ENCODE measurements at places on chromosomes 16 and 17.

DNA sequence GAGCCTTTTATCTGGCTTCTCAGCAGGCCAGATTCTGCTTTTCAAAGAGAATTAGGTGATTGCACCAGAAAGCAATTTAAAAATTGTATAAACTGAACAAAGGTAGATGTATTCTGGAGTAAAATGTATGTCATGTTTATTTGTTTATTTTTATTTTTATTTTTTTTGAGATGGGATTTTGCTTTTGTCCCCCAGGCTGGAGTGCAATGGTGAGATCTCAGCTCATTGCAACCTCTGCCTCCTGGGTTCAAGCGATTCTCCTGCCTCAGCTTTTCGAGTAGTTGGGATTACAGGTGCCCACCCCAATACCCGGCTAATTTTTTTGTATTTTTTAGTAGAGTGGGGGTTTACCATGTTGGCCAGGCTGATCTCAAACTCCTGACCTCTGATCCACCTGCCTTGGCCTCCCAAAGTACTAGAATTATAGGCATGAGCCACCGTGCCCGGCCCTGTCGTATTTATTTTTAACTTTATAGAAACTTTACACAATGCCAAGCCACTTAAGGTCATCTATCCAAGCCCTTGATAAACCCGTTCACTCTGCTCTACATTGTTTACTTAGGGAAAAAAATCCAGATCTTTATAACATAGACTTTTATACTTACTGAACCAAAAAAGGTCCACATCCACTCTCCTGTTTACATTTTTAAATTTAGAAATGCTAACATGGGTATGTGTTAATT is 22.7 kb upstream of the GOT2 start:
- no peak for DNase-seq

GRCh38 chr16:69150146-69150865 is 17.9 kb downstream of the UTP4 start:
- DNase-seq = no peak

GRCh38 chr17:80104321-80104955 is 3.1 kb downstream of the GAA start:
- no peak for DNase-seq

DNA sequence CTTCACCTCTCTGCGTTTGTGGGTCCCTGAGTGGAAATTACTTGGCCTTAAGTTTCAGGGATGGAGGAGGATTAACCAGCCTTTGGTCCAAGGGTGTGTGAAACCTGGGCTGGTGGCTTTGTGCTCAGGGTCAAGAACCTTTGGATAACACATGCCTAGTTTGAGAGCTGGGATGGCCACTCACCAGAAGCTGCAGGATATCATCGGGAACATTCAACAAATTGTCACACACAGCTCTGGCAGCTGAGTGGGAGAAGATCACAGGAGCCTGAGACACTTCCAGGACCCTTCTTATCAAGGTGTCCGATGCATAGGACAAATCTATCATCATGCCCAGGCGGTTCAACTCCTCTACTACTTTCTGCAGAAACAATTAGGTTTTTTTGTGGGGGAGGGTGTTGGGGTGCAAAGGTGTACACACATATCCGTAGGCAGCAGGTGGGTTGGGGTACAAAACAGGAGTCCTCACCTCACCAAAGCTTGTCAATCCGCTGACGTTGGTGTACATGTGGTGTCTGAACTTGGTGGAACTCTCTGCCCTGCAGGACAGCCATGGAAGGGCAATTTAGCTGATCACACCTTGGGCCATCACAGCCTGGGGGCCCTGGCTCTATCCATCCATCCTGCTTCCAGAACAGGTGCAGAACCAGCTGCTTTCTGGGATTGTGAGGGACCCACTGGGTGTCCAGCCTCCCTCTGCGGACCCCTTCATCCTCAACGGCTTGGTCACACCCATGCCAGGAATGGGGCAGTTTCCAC is 2.7 kb downstream of the DPEP3 start:
- no peak for DNase-seq

- DNase-seq = no peak
These were observed 6.2 kb downstream of the IL32 start for GRCh38 chr16:3071655-3072054.

DNA sequence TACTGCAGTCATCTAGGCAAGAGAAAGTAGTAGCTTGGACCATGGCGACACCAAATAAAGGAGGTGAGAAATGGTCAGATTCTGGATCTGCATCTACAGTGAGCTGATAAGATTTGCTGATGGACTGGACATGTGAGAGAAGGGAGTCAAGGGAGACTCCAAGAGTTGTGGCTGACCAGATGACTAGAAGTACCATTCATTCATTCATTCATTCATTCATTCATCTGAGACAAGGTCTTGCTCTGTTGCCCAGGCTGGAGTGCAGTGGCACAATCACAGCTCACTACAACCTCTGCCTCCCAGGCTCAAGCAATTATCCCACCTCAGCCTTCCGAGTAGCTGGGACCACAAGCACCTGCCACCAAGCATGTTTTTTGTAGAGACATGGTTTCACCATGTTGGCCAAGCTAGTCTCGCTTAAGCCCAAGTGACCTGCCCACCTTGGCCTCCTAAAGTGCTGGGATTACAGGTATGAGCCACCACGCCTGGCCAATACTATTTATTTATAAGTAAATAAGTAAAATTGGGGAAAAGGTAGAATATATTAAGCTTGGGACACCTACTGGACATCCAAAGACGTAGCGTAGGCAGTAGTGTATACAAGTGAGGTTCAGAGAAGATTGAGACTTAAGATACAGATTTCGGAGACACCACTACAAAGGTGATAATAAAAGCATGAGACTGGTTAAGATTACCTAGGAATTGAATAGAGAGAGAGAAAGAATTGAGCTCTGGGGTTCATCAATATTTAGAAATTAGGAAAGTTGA is 15.7 kb upstream of the RNF43 start:
- no peak for DNase-seq

GRCh38 chr17:56471696-56472095 is 121.8 kb upstream of the NOG start:
- no peak for DNase-seq

DNA sequence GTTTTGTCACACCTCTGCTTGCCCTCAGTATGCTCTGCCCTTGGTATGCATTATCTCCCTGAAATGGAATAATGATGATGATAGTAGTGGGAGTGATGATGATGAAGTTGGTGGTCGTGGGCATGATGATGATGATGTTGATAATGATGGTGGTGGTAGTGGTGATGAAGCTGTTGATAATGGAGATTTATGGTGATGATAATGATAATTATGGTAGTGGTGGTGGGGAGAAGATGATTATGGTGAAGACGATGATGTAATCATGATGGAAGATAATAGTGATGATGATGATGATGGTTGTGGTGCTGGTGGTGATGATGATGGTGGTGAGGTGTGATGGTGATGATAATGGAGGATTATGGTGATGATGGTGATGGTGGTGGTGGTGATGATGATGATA is 390.1 kb upstream of the EEF2KMT start:
- no peak for DNase-seq

DNA sequence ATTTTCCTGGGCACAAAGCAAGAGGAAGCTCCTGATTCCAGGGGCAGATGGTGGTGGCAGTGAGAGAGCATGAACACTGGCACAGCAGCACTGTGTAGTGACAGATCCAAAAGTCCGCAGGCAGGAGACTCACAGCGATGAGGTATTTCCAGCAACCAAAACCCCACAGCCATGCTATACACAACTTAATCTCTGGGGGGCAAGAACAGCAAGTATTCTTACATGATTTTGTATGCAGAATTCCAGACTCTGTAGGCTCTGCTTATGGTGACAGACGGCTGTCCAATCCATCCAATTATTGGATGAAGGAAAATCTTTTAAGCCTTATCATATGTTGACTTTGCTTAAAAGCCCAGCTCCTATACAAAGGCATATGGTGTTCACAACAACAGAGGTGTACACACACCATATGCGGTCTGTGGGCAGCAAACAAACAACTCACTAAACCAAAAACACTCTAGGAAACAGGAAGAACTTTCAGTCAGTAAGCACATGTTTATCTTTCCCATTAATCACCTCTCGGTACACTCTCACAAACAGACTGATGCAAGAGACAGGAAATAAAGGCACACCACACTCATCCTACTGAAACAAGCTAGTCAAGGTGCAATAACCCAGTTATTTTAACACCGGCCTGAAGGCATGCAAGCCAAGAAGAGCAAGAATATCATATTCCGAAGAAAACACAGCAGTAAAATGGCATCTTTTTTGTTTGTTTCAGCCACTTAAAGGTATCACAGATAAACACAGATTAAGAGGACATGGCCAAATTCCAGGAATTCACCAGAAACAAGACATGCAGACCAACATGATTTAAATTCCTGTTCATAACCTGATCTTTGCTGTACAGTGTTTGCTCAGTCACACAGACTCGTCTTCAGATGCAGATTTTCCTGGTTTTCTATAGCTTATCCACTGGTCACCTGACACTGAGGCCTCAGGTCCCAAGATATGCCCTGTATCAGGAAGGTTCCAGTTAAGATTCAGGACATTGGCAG is 47.8 kb downstream of the ERN1 start:
- DNase-seq = no peak

GRCh38 chr17:73595068-73595467 is 49.2 kb downstream of the SDK2 start:
- DNase-seq = no peak

GRCh38 chr16:88803264-88803987 is at the start of gene CDT1:
Gene CDT1, plus strand, starts transcription at chr16:88803789. Its CDS starts 43 bp downstream, at chr16:88803832.
- peak; percentile 86 for DNase-seq

- no peak for DNase-seq
These were observed 15.6 kb downstream of the VMP1 start for GRCh38 chr17:59723041-59723440.

GRCh38 chr17:66691644-66692420 is 143.1 kb upstream of the CACNG5 start:
- peak; percentile 60 for DNase-seq

DNA sequence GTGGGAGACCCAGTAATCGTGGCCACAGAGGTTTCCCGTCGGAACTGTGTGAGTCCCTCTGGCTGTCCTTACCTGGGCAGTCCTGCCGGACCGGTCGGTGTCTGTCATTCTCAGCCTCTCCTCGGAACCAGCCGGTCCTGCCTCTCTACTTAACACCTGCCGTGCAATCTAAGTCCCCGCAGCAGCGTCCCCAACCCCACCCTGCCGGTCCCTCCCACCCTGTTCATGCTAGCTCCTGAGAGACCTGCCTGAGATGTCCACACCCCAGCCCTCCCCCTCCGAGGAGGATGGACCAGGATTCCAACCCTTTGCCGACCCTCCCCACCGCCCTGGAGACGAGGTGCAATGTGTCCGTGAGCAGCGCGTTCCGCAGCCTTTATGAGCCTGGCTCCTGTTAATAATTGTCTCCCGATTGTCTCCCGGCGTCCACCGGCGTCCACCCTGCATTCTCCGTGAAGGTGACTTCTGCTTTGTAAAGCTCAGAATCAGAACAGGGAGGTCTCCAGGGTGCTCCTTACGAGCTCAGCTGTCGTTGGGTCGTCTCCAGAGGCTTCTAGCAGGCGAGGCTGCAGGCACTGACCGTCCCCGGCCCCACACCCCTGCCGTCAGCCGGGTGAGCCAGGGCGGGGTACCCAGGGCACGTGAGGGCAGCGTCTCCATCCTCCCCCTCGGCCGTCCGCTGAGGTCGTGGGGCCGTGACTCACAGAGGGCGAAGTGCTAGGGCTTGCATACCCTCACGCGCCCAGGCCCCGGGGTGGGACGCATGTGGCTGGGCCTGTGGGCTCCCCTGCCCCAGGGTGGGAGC is 10.1 kb downstream of the METRNL start:
- no peak for DNase-seq

GRCh38 chr17:246851-247421 is 65.5 kb upstream of the DOC2B start:
- DNase-seq = peak; percentile 55

- no peak for DNase-seq
These were observed 47.9 kb downstream of the TOX3 start for GRCh38 chr16:52499060-52499440.

DNA sequence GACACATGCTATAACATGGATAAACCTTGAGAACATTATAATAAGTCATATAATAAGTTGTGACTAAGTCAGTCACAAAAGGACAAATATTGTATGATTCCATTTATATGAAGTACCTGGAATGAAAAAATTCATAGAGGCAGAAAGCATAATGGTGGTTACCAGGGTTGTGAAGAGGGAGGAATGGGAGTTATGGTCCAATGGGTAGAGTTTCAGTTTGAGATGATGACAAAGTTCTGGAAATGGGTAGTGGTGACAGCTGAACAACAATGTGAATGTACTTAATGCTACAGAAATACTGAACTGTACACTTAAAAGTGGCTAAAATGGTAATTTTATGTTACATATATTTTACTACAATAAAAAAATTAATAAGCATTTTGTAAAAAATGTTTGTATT is 49.7 kb downstream of the MYO1D start:
- DNase-seq = no peak

DNA sequence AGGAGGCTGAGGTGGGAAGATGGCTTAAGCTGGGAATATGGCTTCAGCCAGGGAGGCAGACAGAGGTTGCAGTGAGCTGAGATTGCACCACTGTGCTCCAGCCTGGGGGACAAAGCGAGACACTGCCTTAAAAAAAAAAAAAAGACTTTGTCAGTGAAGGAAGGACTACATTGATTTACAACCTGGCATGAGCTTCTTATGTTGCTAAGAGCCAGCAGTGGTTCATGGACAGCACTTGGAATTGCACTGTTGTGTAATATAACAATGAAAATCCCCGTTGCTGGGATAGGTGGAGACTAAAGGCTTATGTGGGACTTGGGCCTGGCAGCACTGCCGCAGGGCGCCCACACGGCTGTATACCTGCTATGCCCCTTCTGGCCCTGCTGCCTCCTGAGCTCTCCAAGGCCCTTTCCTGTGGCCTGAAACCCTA is 14.1 kb upstream of the SLC16A5 start:
- DNase-seq = no peak

GRCh38 chr17:64773386-64773835 is 111.3 kb upstream of the SMURF2 start:
- no peak for DNase-seq

GRCh38 chr16:62711797-62712196 is 675.6 kb upstream of the CDH8 start:
- no peak for DNase-seq

GRCh38 chr17:15511142-15511541 is 43.7 kb upstream of the CDRT4 start:
- no peak for DNase-seq

DNA sequence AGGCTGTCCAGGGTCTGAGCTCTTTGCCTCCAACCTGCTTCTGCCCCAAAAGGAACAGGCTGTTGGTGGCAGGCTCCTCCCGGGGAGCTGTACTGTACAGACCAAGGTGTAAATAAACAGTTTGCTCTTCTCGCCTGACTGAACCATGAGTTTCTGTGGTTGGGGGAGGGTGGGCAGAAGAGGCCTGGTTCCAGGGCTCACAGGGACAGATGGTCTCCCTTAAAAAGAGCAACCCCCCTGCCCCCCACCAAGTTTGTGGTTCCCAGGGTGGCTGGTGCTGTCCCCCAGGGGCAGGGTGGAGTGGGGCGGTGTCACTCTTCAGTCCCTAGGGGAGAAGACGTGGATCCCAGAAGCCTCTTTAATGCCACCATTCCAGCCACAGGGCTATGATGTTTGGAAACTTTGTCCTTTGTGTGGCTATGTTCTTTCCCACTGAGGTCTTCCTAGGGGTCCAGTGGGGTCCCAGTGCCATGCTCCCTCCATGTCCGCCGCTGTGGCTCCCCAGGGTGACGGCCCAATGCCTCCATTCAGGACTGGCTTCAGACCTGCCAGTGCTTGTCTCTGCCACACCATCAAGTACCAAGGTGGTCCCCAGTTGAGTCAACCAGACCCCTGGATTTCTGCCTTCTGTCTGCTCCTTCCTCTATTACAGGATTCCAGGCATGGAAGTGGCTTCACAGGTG is 146.7 kb downstream of the RAB11FIP4 start:
- no peak for DNase-seq

- DNase-seq = no peak
These were observed 73.2 kb downstream of the CMIP start for GRCh38 chr16:81517629-81518438.

GRCh38 chr17:81386141-81386645 is 9.1 kb upstream of the BAHCC1 start:
- DNase-seq = no peak
